ENCODE measurements at places on chromosomes 7 and 10.

DNA sequence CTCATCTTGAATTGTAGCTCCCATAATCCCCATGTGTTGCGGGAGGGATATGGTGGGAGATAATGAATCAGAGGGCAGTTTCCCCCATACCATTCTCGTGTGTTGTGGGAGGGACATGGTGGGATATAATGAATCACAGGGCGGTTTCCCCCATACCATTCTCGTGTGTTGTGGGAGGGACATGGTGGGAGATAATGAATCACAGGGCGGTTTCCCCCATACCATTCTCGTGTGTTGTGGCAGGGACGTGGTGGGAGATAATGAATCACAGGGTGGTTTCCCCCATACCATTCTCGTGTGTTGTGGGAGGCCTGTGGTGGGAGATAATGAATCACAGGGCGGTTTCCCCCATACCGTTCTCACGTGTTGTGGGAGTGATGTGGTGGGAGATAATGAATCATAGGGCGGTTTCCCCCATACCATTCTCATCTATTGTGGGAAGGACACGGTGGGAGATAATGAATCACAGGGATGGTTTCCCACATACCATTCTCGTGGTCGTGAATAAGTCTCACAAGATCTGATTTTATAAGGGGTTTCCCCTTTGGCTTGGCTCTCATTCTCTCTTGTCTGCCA is 271.0 kb downstream of the MAD1L1 start:
- no peak for DNase-seq

GRCh38 chr10:43689007-43689491 is 40.4 kb upstream of the ZNF32 start:
- no peak for DNase-seq

DNA sequence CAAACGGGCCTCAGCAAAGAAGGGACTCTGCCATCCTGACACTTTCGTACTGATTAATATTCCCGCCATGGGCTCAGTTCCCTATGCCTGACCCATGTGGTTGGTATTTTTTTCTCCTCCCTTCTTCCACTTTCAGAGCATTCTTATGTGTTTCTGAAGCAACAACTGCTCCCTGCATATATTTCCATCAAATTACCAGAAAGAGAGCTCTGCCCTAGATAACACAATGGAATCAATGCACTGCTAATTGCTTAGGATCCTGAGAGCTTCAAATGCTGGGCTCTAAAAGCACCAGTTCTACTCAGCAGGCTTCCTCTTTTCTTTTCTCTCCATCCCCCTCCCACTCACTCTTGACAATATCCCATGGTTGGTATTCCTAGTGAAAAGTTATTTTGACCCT is 5.3 kb downstream of the TECTB start:
- DNase-seq = no peak

GRCh38 chr10:52539463-52539862 is 225.4 kb downstream of the DKK1 start:
- DNase-seq = no peak

- no peak for DNase-seq
These were observed 185.6 kb downstream of the FANK1 start for GRCh38 chr10:126081841-126082466.

DNA sequence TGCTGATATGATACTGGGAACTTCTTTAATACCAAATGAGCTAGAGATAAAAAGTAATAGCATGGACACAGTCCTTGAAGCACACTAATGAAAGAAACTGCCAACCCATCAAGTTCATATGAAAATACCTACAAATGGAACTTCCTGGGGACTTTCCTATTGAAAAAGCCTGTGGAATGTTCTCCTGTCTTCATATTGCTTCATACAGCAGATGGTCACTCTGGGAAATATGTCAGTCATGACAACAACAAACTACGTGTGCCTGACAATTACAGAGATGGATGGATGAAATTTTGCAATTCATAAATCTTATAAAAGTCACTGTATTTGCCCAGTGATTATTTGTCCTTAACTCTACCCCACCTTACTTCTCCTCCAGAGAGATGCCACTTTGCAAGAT is 106.6 kb upstream of the COL1A2 start:
- no peak for DNase-seq

GRCh38 chr10:1410032-1410431 is 327.3 kb downstream of the ADARB2 start:
- DNase-seq = no peak

Measured in activated T-helper 1 cell treated with Interleukin-2 at 50 U/mL for 16 hours (primary cell).